NCI-H1092 (cell line): ENCODE measurements at places on chromosomes 4 and X.

- DNase-seq: no peak
Measured at GRCh38 chrX:148501386-148502066, 1.1 kb downstream of the AFF2 start.

GRCh38 chr4:41575207-41575606 is 37.2 kb downstream of the LIMCH1 start:
- DNase-seq: no peak

- no peak for DNase-seq
Measured at GRCh38 chrX:150227321-150227860, 135.7 kb upstream of the MAMLD1 start.

GRCh38 chr4:102454268-102454667 is 46.9 kb upstream of the NFKB1 start:
- DNase-seq: no peak

GRCh38 chr4:25580633-25581467 is 74.8 kb upstream of the SLC34A2 start:
- no peak for DNase-seq

- no peak for DNase-seq
Measured at GRCh38 chrX:38232079-38232686, 11.5 kb upstream of the SRPX start.

- DNase-seq: no peak
Measured at GRCh38 chr4:149896432-149896831, 80.8 kb upstream of the IQCM start.

DNA sequence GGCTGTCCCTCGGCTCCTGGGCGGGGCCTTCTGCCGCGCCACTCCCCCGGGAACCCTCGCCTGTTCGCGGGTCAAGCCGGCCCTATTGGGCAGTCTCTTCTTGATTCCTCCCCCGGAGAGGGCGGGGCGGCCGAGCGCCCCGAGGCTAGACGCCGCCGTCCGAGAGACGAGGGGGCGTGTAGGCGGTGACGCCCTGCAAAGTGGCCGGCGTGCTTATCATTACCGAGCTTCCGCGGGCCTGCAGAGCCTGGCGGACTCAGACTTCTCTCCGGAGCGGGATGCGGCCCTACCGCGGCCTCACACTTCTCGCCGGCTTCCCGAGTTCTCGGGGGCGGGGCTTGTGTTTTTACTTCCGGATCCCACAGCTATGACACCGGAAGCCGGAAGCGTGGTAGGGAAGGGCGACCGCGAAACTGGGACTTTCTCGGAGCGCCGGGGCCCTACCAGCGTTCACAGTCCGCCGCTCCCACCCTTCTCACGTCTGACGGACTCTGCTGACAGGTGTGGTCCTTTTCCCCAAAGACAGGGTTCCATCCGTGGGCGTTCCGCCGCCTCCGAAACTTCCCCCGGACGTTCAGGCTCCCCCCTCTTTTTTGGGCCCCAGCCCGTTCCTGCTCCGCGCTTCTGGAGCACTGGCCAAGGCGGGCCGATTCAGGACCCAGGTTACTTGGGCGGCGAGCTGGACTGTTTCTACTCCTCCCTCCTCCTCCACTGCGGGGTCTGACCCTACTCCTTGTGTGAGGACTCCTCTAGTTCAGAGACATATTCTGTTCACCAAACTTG is at the start of gene IKBKG:
Gene IKBKG, plus strand, starts transcription at position 376 of the 783 bp plus-strand sequence. CDS start 4,383 bp downstream, outside the sequence.
- DNase-seq: peak; percentile 89

GRCh38 chrX:47217121-47217851 is 1.2 kb upstream of the CDK16 start:
- DNase-seq: no peak

DNA sequence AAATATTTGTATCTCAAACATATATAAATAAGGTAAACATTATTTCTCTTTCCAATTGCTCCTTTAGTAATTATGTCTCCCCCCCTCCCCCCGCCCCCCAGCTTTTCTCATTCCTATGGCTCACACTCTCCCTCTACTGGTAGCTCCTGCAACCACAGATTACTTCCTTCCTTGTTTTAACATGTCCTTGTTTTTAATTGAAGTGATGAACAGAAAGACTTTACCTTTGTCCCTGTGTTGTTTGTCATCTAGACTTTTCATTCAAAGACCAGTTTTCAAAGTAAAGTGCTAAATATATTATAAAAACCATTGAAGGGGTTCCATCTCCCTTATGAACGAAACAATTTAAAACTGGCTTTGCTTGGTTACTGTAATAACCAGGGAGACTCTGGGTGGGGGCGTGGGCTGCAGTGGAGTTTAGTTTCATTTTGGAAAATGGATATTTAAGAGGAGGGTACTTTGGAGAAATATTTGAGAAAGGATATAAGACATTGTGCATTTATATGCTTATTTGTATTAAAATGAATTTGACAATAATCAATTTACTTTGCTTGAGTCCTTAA is 352.9 kb downstream of the RAPGEF2 start:
- DNase-seq: no peak

DNA sequence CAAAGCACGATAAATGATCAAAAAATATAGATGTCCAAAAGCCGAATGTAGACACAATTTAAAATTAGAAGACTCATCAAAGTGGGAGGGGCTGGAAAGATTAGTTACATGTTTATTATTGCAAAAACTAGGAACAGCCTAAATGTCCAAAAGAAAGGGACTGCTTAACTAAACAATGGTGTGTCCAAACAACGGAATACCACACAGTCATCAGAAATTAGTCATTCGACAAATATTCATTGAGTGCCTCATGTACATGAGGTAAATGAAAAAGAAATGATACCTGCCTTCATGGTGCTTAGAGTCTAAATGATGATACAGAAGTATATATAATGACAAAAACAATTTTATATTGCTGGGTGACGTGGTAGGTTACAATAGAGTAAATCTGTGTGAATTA is 139.7 kb downstream of the MAML3 start:
- no peak for DNase-seq

GRCh38 chr4:115515366-115515765 is 401.9 kb upstream of the NDST4 start:
- DNase-seq: no peak

- DNase-seq: no peak
Measured at GRCh38 chrX:42128587-42128986, 205.2 kb upstream of the CASK start.

DNA sequence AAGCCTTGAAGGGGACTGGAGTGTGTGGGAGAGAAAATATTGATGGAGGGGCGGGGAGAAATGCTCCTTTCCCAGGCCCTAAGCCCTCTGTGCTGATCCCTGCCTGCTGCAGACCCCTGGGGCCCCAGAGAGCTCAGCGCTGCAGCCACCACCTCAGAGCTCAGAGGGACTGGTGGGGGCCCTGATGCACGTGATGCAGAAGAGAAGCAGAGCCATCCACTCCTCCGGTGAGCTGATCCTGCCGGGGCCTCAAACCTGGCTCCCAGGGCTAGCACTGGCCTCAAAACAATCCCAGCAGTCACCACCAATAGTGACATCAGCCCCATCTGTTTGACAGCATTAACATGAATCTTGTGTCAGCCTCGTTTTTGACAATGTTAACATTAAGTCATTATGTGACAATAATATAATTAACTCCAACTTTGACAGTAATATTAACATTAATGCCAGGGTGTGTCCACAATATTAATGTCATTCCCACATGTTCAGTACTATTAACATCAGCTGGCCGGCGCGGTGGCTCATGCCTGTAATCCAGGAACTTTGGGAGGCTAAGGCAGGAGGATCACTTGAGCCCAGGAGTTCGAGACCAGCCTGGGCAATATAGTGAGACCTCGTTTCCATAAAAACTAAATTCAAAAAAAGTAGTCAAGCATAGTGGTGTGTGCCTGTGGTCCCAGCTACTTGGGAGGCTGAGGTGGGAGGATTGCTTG is 5.8 kb downstream of the WAS start:
- DNase-seq: no peak

DNA sequence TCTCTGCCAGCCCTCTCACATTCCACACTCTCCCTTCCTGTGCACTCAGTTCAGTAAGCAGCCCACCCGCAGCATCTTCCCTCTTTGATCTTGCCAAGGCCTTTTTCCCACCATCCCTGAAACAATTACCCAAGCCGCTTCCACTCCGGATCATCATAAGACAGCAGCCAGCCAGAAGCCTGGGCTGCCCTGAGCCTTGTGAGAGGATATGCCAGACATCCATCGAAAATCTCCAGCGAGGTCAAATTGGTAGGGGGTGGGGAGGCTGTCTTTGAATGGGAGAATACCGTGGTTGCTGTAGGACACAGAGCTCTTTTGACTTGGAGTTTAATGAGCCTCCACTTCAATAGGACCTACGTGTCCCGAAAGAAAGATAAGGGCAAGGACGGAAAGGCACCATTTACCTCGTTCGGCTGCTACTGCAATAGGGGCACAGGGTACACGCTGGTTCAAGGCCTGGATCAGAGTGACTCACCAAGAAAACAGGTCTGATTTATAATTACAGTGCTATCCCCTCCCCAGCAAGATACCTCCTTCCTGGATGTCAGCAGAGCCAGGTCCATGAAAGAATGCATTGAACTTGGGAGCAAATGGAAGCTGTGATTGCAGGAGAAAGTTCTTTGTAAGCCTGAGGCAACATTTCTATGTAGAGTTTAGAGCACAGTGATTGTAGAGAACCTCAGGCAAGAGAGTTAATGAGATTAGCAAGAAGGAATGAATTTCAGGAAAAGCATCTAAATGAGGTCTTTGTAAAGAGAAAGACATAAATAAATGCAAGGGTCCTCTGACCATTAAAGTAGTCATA is 39.5 kb downstream of the AMOT start:
- no peak for DNase-seq

- no peak for DNase-seq
Measured at GRCh38 chr4:30208731-30209435, 511.3 kb upstream of the PCDH7 start.

GRCh38 chr4:146282657-146283056 is 68.3 kb downstream of the REELD1 start:
- no peak for DNase-seq

- DNase-seq: no peak
Measured at GRCh38 chr4:47002580-47002979, 9.2 kb upstream of the GABRA4 start.

- DNase-seq: no peak
Measured at GRCh38 chr4:8317474-8317873, 47.9 kb downstream of the HTRA3 start.

DNA sequence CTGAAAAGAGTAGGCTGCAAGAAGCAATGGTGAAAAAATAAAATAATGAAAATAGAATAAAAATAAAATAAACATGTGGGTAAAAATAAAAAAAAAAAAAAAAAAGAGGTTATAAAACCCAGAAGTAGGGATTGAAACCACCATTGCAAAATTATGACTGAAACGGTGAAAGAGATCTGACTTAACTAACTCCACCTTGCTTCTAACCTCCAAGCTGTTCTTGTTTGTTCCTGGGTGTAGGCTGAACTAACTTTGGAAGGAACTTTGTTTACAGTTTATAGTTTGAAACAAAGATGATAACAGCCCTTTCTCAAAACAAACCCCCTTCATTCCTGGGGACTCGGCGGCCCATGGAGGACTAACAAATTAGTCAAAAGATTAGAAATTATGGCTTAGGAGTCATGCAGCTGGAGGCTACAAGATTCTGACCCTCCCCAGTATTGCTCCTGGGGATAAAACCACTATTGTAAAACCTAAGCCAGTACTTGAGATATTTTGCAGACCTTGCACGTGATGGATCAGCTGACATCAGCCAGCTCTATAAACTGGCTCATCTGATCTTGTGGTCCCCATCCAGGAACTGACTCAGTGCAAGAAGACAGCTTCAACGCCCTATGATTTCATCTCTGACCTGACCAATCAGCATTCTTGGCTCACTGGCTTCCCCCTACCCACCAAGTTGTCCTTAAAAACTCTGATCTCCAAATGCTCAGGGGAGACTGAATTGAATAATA is 30.4 kb downstream of the DDX60L start:
- no peak for DNase-seq

DNA sequence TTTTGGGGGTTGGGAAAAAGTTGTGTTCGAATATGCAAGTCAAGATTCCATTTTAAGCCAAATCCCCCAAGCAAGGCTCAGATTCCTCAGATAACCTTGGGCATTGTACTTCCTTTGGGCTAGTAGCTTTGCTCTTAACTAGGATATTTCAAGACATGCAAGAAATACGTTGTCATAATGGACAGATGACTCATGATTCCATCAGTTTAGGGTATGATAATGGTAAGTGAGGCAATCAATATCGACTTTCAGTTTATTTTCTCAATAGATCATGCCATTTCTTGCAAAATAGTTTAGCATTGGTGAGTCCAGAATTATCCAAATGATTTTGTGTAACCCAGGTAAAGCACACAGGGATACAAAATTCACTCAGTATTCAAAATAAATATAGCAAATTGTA is 25.4 kb downstream of the CFAP299 start:
- no peak for DNase-seq

- no peak for DNase-seq
Measured at GRCh38 chr4:47791965-47792364, 45.9 kb downstream of the CORIN start.

GRCh38 chrX:107823456-107823855 is 2.2 kb upstream of the MID2 start:
- no peak for DNase-seq

DNA sequence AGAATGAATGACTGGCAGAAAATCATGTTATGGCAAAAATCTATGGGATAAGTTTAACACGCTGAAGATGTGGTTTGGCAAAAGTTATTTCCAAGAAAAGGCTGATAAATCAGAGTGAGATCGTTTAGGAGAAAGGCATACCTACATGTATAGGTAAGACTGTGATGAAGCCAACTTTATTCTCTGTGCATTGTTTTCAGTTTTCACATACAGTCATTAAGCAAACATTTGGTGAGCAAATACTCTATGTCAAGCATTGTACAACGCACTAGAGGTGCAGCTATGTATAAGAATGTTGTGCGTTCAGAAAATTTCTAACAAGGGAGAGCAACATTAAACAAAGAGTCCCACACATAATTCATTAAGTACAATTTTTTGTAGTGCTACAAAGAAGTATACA is 121.7 kb downstream of the TEX13A start:
- no peak for DNase-seq

DNA sequence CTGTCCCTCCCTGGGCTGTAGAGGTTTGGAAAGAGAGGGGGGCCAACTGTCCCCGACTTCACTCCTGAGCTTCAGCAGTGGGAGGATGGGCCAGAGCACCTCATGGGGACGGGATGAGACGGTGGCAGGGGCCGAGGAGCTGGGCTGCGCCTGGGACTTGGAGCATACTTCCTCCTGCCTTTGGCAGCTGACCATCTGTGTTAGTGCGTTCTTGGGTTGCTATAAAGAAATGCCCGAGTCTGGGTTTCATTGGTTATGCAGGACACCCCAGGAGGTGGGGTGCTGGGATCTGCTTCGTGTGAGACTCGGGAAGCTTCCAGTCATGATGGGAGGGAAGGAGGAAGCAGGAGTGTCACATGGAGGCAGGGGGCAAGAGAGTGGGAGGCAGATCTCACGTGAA is 7.4 kb downstream of the PSAPL1 start:
- DNase-seq: no peak

- DNase-seq: no peak
Measured at GRCh38 chr4:87919941-87920340, 55.6 kb upstream of the SPP1 start.

- no peak for DNase-seq
Measured at GRCh38 chr4:48195853-48196252, 61.8 kb upstream of the TXK start.

DNA sequence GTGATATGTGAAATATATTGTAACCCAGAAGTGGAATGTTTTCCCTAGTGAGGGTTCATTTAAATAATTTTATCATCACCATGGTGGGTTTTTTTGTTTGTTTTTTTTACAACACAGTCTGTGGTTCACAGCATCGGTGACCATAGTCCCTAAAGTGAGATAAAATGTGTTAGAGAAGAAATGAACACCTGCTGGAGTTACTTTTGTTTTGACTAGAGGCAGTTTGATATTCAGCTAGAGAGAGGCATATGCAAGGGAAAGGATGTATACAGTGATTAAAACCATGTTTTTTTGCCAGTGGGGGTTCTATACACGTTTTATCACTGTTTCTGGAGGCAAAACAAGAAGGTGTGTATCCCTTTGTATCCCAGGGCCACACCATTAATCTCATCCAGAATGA is 541.5 kb downstream of the PCDH7 start:
- no peak for DNase-seq
